Upper lobe of left lung (tissue), 6 donors: ENCODE measurements at places on chromosomes 4 and X. TPM values are rescaled to one million over a fixed set of nuclear protein-coding genes. Genes with fewer than 3 reads are reported as not detected.

DNA sequence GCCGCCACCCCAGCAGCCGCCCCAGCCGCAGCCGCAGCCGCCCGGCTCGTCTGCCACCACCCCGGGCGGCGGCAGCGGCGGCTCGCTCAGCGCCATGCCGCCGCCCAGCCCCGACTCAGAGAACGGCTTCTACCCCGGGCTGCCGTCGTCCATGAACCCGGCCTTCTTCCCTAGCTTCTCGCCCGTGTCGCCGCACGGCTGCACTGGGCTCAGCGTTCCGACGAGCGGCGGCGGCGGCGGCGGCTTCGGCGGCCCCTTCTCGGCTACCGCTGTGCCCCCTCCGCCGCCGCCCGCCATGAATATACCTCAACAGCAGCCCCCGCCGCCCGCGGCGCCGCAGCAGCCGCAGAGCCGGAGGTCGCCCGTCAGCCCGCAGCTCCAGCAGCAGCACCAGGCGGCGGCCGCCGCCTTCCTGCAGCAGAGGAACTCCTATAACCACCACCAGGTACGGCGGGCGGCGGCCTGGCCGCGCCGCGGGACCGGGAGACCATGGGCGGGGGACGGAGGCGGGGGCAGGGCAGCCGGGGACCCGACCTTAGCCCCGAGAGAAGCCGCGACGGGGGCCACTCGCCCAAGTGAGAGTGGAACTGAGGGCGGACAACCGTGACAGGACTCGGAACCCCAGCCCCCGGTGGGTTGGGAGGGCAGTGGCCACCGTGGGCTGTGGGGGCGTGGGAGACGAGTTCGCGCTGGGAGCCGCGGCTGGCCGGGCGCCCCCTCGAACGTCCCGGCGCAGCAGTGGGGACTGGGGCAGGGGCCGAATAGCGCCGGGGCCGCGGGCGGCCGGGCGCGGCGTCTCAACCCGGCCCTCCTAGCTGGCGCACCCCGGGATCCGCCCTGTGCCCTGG, 1.8 kb downstream of the CPEB2 start:
- H3K4me3 ChIP-seq = peak overlapping the region; percentile 75
- peaks cover 14% of the 10 kb centered on the region for H3K36me3 ChIP-seq
- H3K4me1 ChIP-seq = peaks cover 13% of the 10 kb centered on the region
- peak; percentile 94 for DNase-seq

DNA sequence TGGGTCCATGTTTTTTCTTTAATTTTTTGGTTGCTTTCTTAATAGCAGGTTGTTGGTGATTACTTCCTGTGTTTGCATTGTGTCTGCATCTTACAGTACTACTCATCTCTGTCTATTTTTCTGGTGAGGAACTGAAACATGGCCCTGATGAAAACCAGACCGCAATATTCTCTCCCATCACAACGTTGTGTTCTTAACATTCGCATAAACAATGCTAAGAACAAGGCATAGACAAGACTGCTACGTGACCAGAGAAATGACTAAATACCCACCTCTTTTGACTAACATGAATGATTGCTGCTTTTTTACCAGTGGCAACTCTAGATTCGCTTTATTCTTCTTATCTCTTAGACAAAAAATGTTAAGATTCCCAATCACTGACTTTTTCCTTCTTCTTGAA, 179.1 kb downstream of the GC start:
- no peak overlapping the region for H3K4me3 ChIP-seq
- no peaks in the 10 kb centered on the region for H3K4me1 ChIP-seq
- no peak overlapping the region for H3K27ac ChIP-seq
- DNase-seq = no peak
- no peaks in the 10 kb centered on the region for H3K36me3 ChIP-seq

GRCh38 chr4:48484494-48485168, 1.5 kb downstream of the SLC10A4 start:
- no peak for DNase-seq
- no peaks in the 10 kb centered on the region for H3K36me3 ChIP-seq
- no peak overlapping the region for H3K27ac ChIP-seq

DNA sequence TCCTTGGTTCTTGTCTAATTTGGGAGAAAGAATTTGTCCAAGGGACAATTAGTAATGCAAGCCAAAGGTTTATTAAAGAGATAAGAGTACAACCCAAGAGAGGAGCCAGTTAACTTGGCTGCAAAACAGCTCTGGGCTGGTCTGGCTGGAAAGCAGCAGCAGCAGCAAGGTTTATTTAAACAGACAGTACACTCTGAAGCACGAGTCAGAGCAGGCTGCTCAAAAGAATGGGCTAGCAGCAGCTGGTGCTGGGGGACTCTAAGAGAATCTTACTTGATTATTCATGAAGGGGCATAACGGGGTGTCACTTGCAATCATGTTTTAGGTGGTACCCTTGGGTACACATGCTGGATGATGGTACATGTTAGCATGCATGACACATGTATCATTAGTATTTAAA, 17.1 kb upstream of the CT47C1 start:
- DNase-seq = no peak
- H3K27me3 ChIP-seq = no peaks in the 10 kb centered on the region
- no peaks in the 10 kb centered on the region for H3K36me3 ChIP-seq
- H3K4me3 ChIP-seq = no peak overlapping the region
- no peak overlapping the region for H3K27ac ChIP-seq

DNA sequence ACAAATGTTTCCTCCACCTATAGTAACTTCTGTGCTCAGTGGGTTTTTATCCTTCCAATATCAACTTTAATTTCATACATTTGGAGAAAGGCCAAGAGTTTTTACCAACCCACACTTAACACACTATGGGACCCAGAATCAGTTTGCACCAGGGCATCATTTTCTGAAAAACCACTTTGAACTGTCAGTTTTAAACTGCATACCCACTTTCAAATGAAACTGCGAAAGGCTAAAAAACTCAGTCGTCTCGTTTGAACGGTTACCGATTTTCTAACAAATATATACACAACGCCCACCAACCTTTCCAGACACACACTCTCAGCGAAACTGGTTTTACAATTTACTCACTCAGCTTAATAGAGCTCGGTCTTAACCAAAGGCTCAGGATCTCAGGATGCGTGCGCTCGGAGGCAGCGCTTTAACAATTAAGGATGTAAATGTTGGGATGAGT, 376 bp downstream of the ABCG2 start:
- no peaks in the 10 kb centered on the region for H3K27me3 ChIP-seq
- H3K36me3 ChIP-seq = no peaks in the 10 kb centered on the region
- peaks cover 12% of the 10 kb centered on the region for H3K4me1 ChIP-seq
- peak overlapping the region; percentile 80 for H3K4me3 ChIP-seq
- no peak overlapping the region for H3K27ac ChIP-seq

- H3K27ac ChIP-seq = no peak overlapping the region
- H3K4me1 ChIP-seq = no peaks in the 10 kb centered on the region
- DNase-seq = no peak
- no peaks in the 10 kb centered on the region for H3K27me3 ChIP-seq
Observed at GRCh38 chr4:108834166-108834834, 71.4 kb upstream of the ETNPPL start.

GRCh38 chr4:173056710-173057109, 111.9 kb upstream of the GALNT7 start:
- DNase-seq = no peak

Gene SCML2
- total RNA-seq = 0.31 TPM

Gene FGF5
- total RNA-seq = not detected

DNA sequence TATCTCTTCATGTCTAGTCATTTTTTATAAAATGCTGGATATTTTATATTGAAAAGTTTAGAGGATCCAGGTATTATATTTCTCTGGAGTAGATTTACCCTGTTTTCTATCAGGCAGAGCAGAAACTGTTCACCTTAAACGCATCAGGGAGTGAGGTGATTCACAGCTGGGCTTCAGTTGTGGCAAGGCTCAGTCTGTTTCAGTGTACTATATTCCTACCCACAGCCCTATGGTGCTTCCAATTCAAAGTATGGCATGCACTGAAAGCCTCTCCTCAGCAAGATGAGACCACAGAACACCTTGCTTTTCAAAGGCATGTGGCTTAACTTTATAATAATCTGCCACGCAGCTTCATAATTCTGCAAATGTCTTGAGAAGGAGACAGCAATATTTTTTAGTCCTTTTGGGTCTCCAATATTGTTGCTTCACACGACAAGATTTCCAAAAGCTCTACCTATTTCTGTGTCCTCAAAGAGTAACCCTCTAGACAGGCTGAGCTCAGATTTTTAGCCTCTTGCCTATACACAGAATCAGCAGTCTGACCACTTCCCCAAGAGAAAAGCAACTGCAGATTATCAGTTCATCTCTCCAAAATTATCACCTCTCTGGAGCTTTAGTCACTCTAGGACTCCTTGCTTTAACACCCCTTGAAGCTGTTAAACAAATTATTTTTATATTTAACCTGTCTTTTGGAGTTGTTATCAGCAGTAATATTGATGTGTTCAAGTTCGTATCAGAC, 24.4 kb downstream of the PRDM5 start:
- no peak overlapping the region for H3K4me3 ChIP-seq
- no peaks in the 10 kb centered on the region for H3K4me1 ChIP-seq
- H3K27me3 ChIP-seq = no peaks in the 10 kb centered on the region
- DNase-seq = no peak
- H3K36me3 ChIP-seq = no peaks in the 10 kb centered on the region
- no peak overlapping the region for H3K27ac ChIP-seq

DNA sequence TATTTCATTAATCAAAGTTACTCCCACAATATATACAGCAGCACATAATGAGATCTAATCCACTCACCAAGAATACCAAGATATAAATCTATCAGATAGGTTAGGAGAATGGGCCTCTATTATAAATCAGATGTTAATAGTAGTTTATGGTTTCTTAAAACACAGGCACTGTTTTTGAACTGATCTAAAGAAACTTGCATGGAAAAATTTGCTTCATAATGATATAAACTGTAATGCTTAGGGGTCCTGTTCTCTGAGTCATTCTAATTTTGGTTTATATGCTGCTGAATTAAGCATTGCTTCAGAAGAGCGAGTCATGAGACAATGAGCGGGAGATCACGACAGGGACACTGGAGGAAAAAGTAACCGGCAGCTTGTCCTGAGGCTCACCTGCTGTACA, 113.3 kb upstream of the OTUD4 start:
- no peak overlapping the region for H3K27ac ChIP-seq
- H3K36me3 ChIP-seq = no peaks in the 10 kb centered on the region
- no peaks in the 10 kb centered on the region for H3K4me1 ChIP-seq
- no peak overlapping the region for H3K4me3 ChIP-seq

DNA sequence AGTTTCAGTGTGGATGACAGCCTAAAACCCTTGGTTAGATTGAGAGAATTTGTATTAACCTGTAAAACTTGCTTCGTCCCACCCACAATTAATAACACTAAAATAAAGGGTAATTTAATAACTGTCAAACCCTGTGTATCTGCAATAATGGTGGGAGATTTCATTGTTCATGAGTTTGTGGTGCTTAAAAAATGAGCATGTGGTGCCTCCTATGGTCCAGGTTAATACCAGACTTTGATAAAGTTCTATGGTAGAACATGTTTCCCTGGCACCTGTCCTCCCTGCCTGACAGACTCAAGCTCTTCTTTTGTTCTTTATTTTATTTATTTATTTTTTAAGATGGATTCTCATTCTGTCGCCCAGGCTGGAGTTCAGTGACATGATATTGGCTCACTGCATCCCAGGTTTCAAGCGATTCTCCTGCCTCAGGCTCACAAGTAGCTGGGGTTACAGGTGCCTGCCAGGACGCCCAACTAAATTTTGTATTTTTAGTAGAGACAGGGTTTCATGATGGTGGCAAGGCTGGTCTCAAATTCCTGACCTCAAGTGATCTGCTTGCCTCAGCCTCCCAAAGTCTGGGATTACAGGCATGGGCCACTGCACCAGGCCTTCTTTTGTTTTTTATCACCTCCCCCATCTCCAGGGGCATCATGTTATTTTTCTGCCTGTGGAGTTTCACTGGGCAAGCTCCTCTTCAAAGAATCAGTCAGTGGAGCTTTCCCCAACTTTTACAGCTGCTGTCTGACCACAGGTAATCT, 289.2 kb downstream of the NR3C2 start:
- no peak for DNase-seq
- H3K27ac ChIP-seq = no peak overlapping the region
- H3K27me3 ChIP-seq = no peaks in the 10 kb centered on the region
- H3K36me3 ChIP-seq = no peaks in the 10 kb centered on the region
- H3K4me3 ChIP-seq = no peak overlapping the region

Gene RHOH
- 5.8 TPM for total RNA-seq

Gene FATE1
- total RNA-seq = not detected

Gene LPAR4
- total RNA-seq = not detected

Gene DCLK2
- 2.1 TPM for total RNA-seq

GRCh38 chr4:107279733-107280132, 243.6 kb upstream of the DKK2 start:
- H3K4me1 ChIP-seq = no peaks in the 10 kb centered on the region
- no peak for DNase-seq
- no peaks in the 10 kb centered on the region for H3K27me3 ChIP-seq
- no peaks in the 10 kb centered on the region for H3K36me3 ChIP-seq

Gene SMIM20
- 22.5 TPM for total RNA-seq

Gene NCAPG
- total RNA-seq = 2.4 TPM

Gene PCDH10
- total RNA-seq = 0.76 TPM

Gene ACSL1
- 306 TPM for total RNA-seq

Gene OTUD4
- 65.4 TPM for total RNA-seq

DNA sequence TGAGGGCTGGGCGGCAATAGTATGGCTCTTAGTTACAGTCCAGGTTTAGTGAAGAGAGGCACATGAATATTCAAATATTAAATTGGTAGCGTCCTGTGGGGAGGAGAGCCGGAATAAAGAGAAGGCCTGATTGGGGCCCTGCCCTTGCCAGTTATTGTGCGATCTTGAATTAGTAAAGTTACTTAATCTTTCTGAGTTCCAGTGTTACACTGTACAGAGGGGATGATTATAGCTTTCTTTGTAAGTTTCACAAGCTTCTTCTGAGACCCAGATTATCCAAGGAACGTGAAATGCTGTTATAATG, 1.2 kb downstream of the METAP1 start:
- no peaks in the 10 kb centered on the region for H3K36me3 ChIP-seq
- peaks cover 14% of the 10 kb centered on the region for H3K4me1 ChIP-seq
- peak overlapping the region; percentile 88 for H3K27ac ChIP-seq

DNA sequence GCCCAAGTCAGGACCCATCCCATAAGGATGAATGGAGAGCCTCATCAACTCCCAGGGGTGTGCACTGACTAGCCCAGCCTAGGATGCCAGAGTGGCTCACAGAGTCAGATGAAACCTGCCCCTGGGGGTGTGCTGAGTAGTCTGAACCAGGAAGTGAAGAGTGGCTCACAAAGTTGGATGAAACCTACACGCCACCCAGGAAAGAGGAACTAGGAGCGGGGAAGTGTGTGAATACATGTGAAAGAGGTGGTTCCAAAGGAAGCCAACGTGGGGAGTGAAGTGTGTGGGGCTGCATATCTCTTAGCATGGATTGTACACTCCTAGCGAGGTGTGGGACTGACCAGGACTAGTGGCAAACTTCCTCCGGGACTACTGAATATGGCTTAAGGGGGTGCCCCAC, 902.1 kb upstream of the NDST4 start:
- no peaks in the 10 kb centered on the region for H3K27me3 ChIP-seq
- no peak overlapping the region for H3K27ac ChIP-seq

- no peak overlapping the region for H3K27ac ChIP-seq
Observed at GRCh38 chr4:185865901-185866328, 53.9 kb upstream of the SORBS2 start.

Gene PRDM5
- total RNA-seq = 14.9 TPM

GRCh38 chr4:105641845-105642244, 66.6 kb downstream of the INTS12 start:
- no peaks in the 10 kb centered on the region for H3K27me3 ChIP-seq
- H3K4me3 ChIP-seq = no peak overlapping the region
- no peaks in the 10 kb centered on the region for H3K36me3 ChIP-seq
- no peak for DNase-seq
- H3K4me1 ChIP-seq = peaks cover 12% of the 10 kb centered on the region
